ENCODE measurements at places on chromosomes 12 and 14.

DNA sequence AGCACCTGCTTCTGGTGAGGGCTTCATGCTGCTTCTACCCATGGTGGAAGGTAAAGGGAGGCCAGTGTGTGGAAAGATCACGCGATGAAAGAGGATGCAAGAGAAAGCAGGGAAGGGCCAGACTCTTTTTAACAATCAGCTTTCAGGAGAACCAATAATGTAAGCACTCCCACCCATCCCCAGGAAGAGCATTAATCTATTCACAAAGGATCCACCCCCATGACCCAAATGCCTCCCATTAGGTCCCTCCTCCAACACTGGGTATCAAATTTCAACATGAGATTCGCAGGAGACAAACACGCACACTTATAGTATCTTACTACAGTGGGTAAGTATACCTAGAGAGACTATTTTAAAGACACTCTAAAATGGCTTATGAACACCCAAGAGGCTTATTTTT lies 80.5 kb upstream of the TMCC3 start:
- DNase-seq: no peak

DNA sequence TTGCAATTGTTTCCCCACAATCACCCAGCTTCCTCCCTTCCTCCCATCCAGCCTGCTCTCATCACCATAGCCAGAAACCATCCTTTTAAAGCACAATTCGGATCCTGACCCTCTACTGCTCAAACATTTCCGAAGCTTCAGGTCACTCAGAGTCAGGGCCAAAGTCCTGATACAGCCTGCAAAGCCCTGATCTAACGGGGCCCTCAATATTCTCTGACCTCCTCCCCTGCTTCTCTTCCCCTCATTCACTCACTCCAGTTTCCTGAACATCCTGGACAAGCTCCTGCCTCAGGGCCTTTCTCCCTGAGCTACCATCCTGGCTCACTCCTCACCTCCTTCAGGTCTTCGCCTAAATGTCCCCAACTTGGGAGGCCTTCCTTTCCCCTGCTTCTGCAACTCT lies 46.1 kb downstream of the PITPNM2 start:
- DNase-seq: no peak

DNA sequence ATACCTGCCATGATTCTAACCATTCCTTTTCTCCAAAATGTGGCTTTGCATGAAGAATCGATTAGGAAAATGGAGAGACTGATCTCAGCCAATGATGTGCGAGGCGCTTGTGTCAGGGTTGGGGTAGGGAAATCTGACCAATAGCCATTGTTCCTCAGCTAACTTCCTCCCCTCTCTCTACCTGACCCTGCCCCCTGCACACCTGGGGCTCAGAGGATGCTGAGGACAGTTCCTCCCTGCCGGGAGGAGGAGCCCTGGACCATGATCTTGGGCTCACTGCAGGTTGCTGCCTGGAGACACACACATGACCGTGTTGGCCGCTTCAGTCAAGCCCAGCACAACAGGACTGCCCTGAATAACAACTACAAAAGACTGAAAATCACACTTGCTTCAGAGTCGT lies 119.8 kb upstream of the SFSWAP start:
- DNase-seq: no peak

DNA sequence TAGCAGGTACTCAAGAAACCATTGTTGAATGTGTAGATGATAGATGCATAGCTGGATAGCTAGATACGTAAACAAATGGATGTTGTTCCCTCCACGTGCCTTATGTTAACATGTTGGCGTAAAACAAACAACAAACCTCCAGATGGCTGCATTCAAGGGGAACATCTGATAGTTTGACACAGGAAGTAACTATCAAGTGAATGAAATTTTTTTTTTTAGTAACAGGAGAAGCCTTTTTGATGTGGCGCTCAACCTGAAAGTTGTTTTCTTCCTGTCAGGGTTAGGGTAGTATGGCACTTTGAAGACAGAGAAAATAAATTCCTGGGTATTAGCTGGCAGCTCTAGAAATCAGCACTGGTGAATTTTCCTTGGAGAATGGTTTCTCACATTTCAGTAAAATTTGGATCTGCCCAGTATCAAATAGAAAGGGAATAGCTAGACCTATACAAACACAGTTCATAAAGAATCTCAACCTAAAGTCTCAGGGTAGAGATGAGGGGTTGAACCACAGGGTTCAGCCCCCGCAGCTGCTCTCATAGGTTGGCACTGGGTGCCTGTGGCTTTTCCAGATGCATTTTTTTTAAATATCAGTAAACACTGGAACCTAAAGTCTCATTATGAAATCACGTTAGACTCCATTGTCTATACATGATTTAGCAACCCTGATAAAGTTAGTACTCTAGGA lies 18.8 kb upstream of the RAP1B start:
- DNase-seq: no peak

DNA sequence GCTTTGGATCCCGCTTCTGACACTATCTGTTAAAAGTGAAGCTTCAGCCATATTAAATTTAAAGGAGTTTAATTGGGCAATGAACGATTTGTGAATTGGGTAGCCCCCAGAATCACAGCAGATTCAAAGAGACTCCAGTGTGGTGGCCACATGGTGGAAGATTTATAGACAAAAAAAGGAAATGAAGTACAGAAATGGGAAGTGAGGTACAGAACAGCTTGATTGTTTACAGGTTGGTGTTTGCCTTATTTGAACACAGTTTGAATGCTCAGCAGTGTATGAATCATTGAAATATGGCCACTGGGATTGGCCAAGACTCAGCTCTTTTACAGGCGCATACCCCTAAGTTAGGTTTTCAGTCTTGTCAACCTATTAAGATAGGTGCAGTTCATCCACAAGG lies 21.9 kb downstream of the CCDC91 start:
- DNase-seq: no peak
